ENCODE measurements at places on chromosomes 13 and 19. TPM values are rescaled to one million over a fixed set of nuclear protein-coding genes. Genes with fewer than 3 reads are reported as not detected.

Gene NUP62
- total RNA-seq = 108 TPM

Gene GZMM
- not detected for total RNA-seq

Gene ZNF175
- 12.8 TPM for total RNA-seq

Gene HIPK4
- total RNA-seq = 0.13 TPM

Gene SERPINE3
- not detected for total RNA-seq

Gene SLITRK6
- total RNA-seq = not detected

Gene SIGLEC7
- total RNA-seq = not detected

Gene HSH2D
- 81.7 TPM for total RNA-seq

- no peak for DNase-seq
Measured at GRCh38 chr13:75010941-75011340, 471.0 kb downstream of the TBC1D4 start.

GRCh38 chr19:17021793-17022590 lies 4.6 kb downstream of the CPAMD8 start:
- DNase-seq = no peak

DNA sequence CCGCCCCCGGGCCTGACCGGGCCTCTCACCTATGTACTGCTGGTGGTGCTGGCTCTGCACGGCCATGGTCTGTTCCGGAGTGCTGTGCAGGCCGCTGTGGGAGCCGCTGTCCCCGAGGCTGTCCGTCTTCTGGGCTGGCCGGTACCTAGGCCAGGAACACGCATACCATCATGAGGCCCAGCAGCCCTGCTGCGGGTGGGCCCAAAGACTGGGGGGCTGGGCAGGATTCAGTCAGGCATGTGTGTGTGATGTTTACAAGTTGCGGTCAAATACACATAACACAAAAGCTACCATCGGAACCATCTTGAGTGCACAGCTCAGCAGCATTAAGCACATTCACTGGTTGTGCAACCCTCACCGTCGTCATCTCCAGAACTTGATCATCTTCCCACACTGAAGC lies 32.2 kb upstream of the RANBP3 start:
- DNase-seq = no peak

GRCh38 chr13:27964741-27965323 lies 4.3 kb downstream of the CDX2 start:
- no peak for DNase-seq

GRCh38 chr13:40960716-40961115 lies 58.4 kb downstream of the ELF1 start:
- no peak for DNase-seq

DNA sequence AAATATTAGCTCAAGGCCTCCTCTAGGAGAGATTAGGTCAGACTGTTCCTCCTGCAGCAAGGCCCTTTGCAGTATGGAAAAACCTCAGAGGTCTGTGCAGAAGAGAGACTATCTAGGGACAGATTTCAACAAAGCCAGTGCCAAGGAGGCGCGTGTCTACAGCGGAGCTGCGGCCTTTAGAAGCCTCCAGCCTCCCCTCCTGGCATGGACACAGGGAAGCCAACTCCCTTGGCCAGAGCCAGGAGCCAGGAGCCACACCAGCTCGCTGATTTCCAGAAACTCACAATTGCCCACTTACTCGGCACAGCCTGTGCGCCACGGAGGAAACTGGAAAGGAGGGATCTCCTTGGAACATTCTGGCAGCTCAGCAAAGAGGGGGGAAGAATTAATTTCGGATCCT lies 63.4 kb downstream of the INSR start:
- DNase-seq = no peak

DNA sequence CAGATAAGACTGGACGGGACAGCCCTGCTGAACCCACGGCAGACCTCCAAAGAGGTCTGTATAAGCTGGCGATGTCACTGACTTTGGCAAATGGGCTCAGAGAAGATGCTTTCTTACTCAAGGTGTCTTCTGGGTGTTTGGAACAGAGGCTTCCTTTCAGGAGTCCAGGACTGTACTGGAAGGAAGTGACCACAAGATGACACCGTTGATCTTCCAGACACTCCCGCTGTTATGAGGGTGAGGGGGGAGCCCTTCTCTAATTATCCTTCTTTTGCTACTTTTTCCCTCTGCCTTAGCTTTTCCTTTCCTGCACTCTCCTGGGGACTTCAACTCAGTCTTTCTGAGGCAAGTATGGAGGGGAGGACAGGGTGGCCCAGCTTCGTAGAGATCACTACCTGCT lies 65.2 kb upstream of the ZNF599 start:
- DNase-seq = no peak

DNA sequence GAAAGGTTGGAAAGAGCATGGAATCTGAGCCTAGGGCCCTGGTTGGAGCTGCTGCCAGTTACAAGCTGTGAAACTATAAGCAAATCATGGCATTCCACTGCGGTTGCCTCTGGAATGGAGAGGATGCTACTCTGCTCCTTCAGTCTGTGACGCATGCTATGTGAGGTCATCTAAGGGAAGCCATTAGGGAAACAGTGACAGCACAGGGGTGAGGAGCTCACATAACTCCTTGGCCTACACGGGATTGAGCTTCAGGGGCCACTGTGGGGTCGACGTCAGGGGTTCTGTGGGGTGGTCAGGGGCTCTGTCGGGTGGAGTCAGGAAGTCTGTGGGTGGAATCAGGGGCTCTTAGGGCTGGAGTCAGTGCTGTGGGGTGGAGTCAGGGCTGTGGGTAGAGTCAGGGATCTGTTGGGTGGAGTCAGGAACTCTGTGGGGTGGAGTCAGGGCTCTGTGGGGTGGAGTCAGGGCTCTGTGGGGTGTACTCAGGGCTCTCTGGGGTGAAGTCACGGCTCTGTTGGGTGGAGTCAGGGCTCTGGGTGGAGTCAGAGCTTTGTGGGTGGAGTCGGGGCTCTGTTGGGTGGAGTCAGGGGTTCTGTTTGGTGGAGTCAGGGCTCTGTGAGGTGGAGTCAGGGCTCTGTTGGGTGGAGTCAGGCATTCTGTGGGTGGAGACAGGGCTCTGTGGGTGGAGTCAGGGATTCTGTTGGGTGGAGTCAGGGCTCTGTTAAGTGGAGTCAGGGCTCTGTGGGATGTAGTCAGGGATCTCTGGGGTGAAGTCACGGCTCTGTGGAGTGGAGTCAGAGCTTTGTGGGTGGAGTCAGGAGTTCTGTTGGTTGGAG lies 35.8 kb upstream of the MEDAG start:
- DNase-seq = no peak

DNA sequence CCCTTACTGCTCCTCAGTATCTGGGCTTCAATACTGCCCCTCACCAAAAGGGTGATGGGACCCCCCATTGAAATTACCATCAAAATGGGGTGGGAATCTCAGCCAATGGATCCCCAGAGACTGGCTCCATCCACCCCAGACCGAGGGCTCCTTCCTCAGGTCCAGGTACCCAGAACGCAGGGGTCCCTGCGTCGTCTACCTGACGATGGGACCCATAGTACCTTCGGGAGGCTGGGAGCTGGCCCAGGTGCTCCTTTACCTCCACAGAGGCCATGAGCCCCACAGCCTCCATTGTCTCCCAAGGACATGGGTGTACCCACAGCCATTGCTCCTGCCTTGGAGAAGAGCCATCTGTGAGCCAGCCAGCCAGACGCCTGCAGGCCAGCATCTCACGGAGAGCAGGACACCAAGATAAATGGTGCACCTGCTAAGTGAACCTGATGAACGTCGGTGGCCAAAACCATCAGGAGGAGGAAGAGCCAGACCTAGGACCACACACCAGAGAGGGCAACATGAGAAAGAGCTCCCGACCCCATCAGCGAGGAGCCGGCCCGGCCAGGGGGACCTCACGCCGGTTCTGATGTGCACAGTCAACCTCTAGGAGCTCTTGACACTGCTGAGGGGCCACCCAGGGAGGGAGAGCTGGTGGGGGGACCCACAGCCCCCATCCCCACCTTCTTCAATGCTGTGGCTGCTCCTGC lies 156.8 kb upstream of the SOX1 start:
- no peak for DNase-seq

- no peak for DNase-seq
Measured at GRCh38 chr19:19817357-19817756, 4.2 kb downstream of the ZNF506 start.

- no peak for DNase-seq
Measured at GRCh38 chr19:3359015-3359918, 7.1 kb upstream of the NFIC start.

- DNase-seq = no peak
Measured at GRCh38 chr19:46772170-46773017, 16.0 kb downstream of the SLC1A5 start.

GRCh38 chr13:33145667-33146066 lies 129.4 kb downstream of the KL start:
- no peak for DNase-seq

DNA sequence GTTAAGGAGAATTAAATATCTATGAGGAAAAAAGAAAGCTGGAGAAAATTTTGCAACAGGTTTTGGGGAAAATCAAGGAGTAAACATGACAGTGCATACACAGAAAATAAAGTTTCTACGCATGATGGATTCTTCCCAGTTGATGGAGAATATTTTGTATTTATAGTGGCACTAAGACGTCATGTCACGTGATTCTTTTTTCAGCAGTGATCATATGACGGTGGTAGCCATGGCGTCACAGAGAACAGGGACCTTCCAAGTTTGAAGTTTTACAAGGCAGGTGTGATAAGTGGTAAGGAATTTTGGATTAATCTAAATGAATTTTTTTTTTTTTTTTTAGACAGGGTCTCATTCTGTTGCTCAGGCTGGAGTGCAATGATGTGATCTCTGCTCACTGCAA lies 8.5 kb downstream of the MBD3L1 start:
- DNase-seq = no peak

- no peak for DNase-seq
Measured at GRCh38 chr19:51422053-51422448, 4.6 kb upstream of the SIGLEC10 start.

- DNase-seq = no peak
Measured at GRCh38 chr19:13118424-13119193, 545 bp downstream of the NACC1 start.

DNA sequence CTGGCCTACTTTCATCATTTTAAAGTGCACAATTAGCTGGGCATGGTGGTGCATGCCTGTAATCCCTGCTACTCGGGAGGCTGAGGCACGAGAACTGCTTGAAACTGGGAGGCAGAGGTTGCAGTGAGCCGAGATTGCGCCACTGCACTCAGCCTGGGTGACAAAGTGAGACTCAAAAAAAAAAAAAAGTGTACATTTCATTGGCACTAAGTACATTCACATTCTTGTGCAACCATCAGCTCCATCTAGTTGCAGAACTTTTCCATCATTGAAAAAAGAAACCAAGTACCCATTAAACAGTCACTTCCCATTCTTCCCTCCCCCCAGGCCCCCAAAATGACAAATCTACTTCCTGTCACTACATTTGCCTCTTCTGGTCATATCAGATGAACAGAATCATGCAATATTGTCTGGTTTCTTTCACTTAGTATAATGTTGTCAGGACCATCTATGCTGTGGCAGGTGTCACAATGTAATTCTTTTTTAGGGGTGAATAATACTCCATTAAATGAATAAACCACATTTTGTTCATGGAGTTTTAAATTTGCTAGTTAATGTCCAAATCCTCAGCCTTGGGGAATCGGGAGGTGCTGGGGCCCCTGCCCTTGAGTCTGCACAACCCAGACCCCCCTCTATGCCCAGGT lies 7.4 kb upstream of the SIGLEC11 start:
- no peak for DNase-seq

DNA sequence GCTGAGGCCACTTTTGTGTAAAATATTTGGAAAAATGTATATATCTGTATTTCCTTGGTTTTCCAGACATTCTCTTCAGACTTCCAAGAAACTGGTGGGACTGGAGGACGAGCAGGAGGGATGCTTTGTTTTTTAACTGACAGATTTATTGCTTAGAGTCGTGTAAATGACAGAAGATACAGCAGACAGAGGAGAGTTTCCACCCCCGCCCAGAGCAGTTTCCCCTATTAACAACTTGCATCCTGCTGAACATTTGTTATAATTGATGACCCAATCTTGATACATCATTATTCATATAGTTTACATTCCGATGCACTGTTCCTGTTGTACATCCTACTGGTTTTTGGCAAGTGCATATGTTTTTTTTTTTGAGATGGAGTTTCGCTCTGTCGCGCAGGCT lies 7.1 kb upstream of the DOCK6 start:
- no peak for DNase-seq

DNA sequence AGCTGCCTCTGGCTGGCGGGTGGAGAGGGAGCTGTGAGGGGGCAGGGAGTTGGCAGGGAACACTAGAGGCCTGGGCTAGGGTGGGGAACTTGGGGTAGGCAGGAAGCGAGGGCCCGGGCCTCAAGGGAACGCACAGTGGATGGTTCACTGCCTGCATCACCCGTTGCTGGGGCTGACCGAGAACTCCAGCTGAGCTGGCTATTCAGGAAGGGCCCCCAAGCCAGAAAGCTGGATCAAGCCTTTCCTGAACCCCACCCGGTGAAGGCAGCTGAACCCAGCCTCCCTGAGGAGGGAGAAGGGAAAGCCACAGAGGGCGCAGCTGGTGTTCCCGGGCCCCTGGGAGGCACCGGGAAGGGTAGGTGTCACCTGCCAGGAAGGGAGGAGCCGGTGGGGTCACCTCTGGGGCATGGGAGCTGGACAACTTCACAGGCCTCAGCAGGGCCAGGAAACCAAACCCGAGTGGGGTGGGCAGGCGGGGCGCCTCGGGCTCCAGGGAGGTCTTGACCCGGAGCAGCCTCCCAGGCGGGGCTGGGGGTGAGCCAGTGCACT lies 13.9 kb downstream of the PALM start:
- no peak for DNase-seq
